ENCODE measurements at places on chromosomes 6 and 20. TPM values are rescaled to one million over a fixed set of nuclear protein-coding genes. Genes with fewer than 3 reads are reported as not detected.

The ZNF831 gene
- total RNA-seq, result 11.6 TPM

DNA sequence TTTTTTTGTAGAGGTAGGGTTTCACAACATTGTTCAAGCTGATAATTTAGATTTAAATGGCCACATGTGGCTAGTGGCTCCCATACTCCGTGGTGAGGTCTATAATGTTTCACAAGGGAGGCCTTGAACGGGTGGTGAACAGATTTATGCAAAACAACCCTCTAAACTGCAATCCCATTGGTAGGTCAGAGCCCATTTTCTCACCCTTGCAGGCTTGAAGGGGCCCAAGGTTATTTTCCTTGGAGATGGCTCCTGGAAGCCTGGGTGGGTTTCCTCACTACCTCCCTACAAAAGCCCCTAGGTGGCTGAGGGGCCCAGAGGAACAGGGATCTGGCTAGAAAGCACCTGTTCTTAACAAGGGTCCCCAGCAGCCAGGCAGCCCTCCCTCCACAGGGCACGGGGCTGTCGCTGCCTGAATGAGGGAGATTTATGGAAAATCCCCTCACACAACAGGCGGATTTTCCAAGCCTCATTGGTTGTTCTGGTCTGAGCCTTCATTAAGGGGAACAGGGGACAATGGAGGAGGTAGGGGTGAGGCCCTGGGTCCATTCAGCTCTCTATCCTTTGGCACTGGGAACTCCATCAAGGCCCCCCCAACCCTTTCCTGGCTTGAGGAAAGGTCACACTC is 64.6 kb downstream of the VEGFA start:
- DNase-seq, result peak; percentile 15
- no peaks in the 10 kb centered on the region for H3K36me3 ChIP-seq
- H3K4me3 ChIP-seq, result no peak overlapping the region
- peaks cover 4% of the 10 kb centered on the region for H3K4me1 ChIP-seq
- no peak overlapping the region for H3K27ac ChIP-seq

GRCh38 chr6:122200440-122200839 is 199.0 kb upstream of the HSF2 start:
- no peak overlapping the region for H3K27ac ChIP-seq
- no peaks in the 10 kb centered on the region for H3K4me1 ChIP-seq
- no peaks in the 10 kb centered on the region for H3K27me3 ChIP-seq
- H3K4me3 ChIP-seq, result no peak overlapping the region
- DNase-seq, result no peak

- no peak for DNase-seq
- no peak overlapping the region for H3K27ac ChIP-seq
- H3K36me3 ChIP-seq, result no peaks in the 10 kb centered on the region
- no peaks in the 10 kb centered on the region for H3K27me3 ChIP-seq
- H3K4me1 ChIP-seq, result no peaks in the 10 kb centered on the region
Observed at GRCh38 chr6:140871911-140872310, 1260.8 kb upstream of the GJE1 start.

DNA sequence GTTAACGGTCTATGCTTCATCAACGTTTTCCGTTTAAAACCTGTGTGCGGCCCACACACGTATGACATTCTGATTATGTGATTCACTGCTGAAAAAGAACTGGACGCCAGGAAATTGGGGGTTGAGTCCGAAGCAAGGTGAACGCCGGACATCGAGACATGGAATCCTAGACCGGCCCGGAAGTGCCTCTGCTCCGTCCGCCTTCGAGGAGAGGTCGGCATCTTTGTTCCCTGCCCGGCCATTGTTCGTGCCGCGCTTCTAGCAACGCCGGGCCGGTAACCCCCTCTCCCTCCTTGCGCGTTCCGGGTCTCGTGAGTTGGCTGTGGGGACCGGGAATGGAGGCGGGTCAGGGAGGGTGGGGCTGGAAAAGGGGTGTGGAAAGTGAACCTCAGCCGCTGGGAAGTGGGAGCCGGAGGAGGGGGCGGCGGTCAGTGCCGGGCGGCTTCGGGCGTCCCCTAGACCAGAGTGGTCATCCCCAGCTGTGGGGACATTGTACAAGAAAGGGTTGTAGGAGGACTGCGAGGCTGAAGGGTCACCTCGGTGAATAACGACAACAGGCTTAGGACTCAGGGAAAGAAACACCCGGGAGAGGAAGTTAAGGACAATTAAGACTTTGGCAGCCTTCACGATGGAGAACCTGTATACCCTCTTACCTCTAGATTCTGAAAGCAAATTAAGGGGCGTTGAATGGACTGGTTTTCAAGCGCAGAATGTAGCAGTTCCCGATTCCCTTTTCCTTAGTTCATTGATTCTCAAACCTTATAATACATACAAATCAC is at the start of gene ZSCAN9:
Gene ZSCAN9 (plus strand): TSS at position 220 of the 779 bp plus-strand sequence. CDS start 1,810 bp downstream, outside the sequence.
- peak; percentile 71 for DNase-seq
- H3K4me3 ChIP-seq, result peak within 1 kb of the TSS; percentile 58
- H3K27me3 ChIP-seq, result no peaks in the 10 kb centered on the region
- H3K36me3 ChIP-seq, result no peaks in the 10 kb centered on the region
- H3K27ac ChIP-seq, result peak within 1 kb of the TSS; percentile 64

The EBF4 gene
- total RNA-seq, result 1.4 TPM

DNA sequence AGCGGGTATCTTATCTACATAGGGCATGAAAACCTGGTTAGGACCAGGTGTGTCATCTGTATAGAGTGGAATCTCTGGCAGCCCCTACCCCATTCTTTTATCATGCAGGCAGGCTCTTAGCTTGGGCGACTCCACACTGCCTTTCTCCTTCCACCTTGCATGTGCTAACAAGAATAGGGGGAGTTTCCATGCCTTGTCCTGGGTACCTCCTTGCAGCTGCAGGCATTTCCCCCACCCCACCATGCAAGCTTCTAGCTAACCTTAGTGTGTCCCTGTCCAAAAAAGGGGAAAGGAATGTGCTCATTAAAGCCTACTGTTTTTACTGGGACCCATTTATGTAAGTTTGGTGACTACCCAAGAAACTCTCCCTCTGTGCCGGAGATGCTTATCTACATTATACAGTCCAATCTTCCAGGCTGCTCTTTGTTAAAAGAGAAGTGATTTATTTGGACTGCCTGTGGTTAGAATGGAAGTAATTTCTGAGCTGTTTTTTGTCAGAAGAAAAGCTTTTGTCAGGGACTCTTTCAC is 10.5 kb upstream of the CEP43 start:
- H3K4me3 ChIP-seq, result no peak overlapping the region
- DNase-seq, result no peak
- H3K27me3 ChIP-seq, result no peaks in the 10 kb centered on the region
- no peaks in the 10 kb centered on the region for H3K36me3 ChIP-seq
- no peaks in the 10 kb centered on the region for H3K4me1 ChIP-seq

GRCh38 chr6:104829183-104829958 is 30.3 kb downstream of the HACE1 start:
- no peak for DNase-seq
- no peak overlapping the region for H3K4me3 ChIP-seq
- H3K27me3 ChIP-seq, result no peaks in the 10 kb centered on the region

The TCP11 gene
- not detected for total RNA-seq

- no peak for DNase-seq
- no peaks in the 10 kb centered on the region for H3K36me3 ChIP-seq
Observed at GRCh38 chr6:88545991-88546390, 379.8 kb upstream of the CNR1 start.

- no peak overlapping the region for H3K27ac ChIP-seq
- no peaks in the 10 kb centered on the region for H3K27me3 ChIP-seq
- no peaks in the 10 kb centered on the region for H3K4me1 ChIP-seq
- no peaks in the 10 kb centered on the region for H3K36me3 ChIP-seq
Observed at GRCh38 chr20:17743677-17744076, 43.9 kb downstream of the BANF2 start.

DNA sequence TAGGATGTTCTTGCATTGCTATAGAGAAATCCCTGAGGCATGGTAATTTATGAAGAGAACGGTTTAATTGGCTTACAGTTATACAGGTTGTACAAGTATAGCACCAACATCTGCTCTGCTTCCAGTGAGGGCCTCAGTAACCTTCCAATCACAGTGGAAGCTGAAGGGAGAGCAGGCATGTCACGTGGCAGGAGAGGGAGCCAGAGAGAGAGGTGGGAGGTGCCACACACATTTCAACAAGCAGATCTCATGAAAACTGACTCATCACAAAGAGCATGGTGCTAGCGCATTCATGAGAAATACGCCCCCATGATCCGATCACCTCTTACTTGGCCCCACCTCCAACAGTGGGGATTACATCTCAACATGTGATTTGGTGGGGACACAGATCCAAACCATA is 871.2 kb downstream of the TFAP2A start:
- no peaks in the 10 kb centered on the region for H3K4me1 ChIP-seq
- no peak for DNase-seq
- H3K27ac ChIP-seq, result no peak overlapping the region
- no peaks in the 10 kb centered on the region for H3K36me3 ChIP-seq

- no peaks in the 10 kb centered on the region for H3K27me3 ChIP-seq
- H3K27ac ChIP-seq, result peak overlapping the region; percentile 20
- peaks cover 25% of the 10 kb centered on the region for H3K4me1 ChIP-seq
- H3K36me3 ChIP-seq, result no peaks in the 10 kb centered on the region
- no peak overlapping the region for H3K4me3 ChIP-seq
- no peak for DNase-seq
Observed at GRCh38 chr6:43708860-43709653, 21.5 kb upstream of the MRPS18A start.

GRCh38 chr20:297925-298775 is 780 bp downstream of the ZCCHC3 start:
- H3K27me3 ChIP-seq, result no peaks in the 10 kb centered on the region
- H3K36me3 ChIP-seq, result no peaks in the 10 kb centered on the region
- peak overlapping the region; percentile 65 for H3K4me3 ChIP-seq
- H3K4me1 ChIP-seq, result peaks cover 6% of the 10 kb centered on the region

The MMP24OS gene
- 61.9 TPM for total RNA-seq

GRCh38 chr6:87701344-87701675 is 723 bp downstream of the AKIRIN2 start:
- DNase-seq, result peak; percentile 58
- no peaks in the 10 kb centered on the region for H3K36me3 ChIP-seq
- H3K4me1 ChIP-seq, result peaks cover 9% of the 10 kb centered on the region
- H3K27me3 ChIP-seq, result no peaks in the 10 kb centered on the region

DNA sequence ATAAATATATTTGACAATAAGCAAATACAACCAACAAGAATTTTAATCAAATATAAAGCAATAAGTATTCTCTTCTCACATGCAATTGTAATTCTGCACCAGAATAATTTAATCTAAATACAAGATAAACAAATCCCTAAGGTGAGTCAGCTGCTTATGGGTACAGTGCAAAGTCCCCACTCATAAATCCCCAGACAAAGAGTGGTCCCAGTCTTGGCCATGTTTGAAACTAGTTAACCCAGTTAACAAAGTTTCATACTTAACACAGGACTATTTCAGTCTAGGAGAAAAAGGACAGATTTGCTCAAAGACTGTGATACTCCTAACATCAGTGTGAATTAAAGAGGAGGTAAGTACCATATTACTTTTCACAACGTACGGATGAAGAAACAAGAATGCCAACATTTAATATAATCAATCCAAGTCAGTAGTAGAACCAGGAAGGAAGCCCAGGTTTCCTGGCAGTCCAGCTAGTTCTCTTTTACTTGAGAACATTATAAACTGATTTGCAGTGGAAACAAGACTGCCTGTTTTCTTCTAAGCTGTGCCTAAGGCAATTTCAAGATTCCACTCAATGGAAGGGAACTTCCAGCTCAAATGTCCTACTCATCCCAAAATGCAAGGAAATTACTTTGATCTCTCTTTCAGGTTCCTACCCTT is 10.4 kb downstream of the SAMD3 start:
- H3K27ac ChIP-seq, result no peak overlapping the region
- H3K4me3 ChIP-seq, result no peak overlapping the region
- H3K27me3 ChIP-seq, result no peaks in the 10 kb centered on the region
- no peak for DNase-seq

The SIRPA gene
- 38.2 TPM for total RNA-seq

DNA sequence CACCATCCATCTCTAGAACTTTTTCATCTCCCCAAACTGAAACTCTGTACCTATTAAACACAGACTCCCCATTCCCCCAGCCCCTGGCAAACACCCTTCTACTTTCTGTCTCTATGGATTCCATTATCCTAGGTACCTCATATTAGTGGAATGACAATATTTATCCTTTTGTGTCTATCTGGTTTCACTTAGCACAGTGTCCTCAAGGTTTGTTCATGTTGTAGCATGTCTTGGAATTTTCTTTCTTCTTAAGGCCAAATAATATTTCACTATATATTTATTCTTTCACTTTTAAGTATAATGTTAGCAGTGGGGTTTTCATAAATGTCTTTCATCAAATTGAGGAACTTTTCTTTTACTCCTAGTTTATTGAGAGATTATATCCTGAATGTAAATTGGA is 56.8 kb upstream of the DSP start:
- no peak for DNase-seq
- H3K4me3 ChIP-seq, result no peak overlapping the region
- H3K4me1 ChIP-seq, result no peaks in the 10 kb centered on the region
- H3K36me3 ChIP-seq, result no peaks in the 10 kb centered on the region
- no peaks in the 10 kb centered on the region for H3K27me3 ChIP-seq

DNA sequence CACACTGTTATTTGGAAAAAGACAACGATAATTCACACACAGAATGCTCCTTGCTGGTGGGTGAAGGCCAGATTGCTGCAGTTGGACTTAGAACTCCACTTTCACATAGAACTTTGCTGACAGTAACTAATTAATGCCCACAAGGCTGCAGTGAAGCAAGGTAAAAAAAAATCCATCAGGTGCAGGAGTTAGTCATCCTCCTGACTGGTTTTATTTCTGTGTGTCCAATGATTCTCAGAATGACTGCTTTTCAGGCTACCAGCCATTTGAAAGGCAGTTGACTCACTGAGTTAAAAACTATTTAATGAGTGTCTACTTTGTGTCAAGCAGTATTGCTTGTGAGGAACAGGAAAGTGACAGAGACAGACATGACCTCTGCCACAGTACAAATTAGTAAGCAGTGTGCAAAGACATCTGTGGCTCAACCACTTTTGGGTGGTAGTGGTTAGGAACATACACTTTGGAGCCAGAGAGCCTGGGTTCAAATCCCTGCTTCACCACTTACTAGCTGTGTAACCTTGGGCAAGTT is 41.9 kb downstream of the ELOVL5 start:
- peak overlapping the region; percentile 55 for H3K27ac ChIP-seq
- H3K36me3 ChIP-seq, result no peaks in the 10 kb centered on the region
- H3K4me3 ChIP-seq, result no peak overlapping the region
- no peak for DNase-seq

- no peak overlapping the region for H3K4me3 ChIP-seq
- H3K4me1 ChIP-seq, result no peaks in the 10 kb centered on the region
- H3K36me3 ChIP-seq, result no peaks in the 10 kb centered on the region
- H3K27me3 ChIP-seq, result no peaks in the 10 kb centered on the region
- DNase-seq, result no peak
Observed at GRCh38 chr6:157521362-157522335, 140.7 kb downstream of the ZDHHC14 start.

DNA sequence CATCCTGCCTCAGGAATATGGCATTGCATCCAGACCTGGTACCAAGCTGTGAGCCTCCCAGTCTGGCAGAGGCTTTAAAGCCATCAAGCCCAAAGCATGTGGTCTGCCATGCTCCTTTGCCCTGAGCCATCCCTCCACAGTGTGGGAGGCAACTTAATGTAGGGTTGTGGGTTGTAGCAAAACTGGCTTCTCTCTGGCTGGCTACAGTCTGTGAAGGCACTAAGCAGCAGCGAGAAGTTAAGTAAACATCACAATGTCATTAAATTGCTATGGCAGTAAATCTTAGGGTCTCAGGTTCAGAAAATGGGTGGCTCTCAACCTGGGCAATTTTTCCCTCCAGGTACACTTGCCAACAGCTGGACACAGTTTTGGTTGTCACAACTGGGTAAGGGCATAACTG is 472.9 kb downstream of the PREX1 start:
- no peaks in the 10 kb centered on the region for H3K36me3 ChIP-seq
- no peaks in the 10 kb centered on the region for H3K4me1 ChIP-seq
- no peak overlapping the region for H3K27ac ChIP-seq

GRCh38 chr6:6781172-6781872 is 192.8 kb downstream of the LY86 start:
- DNase-seq, result no peak
- H3K27me3 ChIP-seq, result no peaks in the 10 kb centered on the region
- no peaks in the 10 kb centered on the region for H3K4me1 ChIP-seq
- H3K4me3 ChIP-seq, result no peak overlapping the region
- no peaks in the 10 kb centered on the region for H3K36me3 ChIP-seq

Data from Peyer's patch (tissue), 4 donors.